ENCODE measurements at places on chromosomes 4 and X.

GRCh38 chrX:56113785-56114436, 118.2 kb upstream of the KLF8 start:
- DNase-seq = no peak

DNA sequence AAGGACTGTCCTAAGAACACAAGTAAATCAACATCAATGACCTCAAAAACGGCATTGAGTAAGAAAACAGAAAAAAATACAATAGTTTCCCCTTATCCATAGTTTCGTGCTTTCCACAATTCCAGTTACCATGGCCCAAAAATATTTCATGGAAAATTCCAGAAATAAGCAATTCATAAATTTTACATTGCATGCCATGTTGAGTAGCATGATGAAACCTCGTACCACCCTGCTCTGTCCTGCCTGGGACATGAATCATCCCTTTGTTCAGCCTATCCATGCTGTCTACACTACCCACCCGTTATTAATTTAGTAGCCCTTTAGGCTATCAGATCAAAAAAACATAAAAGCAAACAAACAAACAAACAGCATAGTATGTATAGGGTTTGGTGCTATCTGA, 51.1 kb downstream of the KLF3 start:
- DNase-seq = no peak

DNA sequence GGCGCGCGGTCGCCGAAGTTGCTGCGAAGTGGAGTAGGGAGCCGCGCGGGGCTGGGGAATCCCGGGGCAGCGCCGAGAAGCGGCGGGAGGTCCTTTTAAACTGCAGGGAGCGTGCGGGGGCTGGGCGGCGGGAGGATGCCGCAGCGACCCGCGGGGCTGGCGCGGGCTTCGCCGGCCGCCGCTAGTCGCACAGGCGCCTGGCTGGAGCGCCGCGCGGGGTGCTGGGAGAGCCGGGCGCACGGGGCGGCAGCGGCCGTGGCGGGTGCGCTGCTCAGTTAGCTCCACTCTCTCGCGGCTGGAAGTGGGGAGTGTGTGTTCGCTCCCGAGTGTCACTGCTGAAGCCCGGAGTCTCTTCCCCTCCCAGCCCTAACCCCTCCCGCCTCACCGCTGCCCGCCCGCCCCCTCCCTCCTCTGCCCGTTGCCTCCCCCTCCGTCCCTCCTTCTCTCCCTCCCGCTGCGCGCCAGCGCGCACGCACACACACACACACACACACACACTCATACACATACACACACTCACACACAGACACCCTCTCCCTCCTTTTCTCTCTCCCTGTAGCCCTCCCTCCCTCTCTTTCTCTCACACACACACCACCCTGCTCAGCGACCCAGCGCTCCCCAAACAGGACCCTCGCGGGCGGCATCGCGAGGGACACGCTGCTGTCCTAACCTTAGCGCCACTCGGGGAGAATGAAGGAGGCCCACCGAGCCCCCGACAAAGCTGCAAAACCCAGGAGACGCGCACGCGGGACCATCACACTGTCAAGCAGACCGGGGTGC, at the start of gene NDNF:
NDNF (minus strand) TSS at position 312 of the 780 bp plus-strand sequence. CDS start 26,698 bp downstream, outside the sequence.
- DNase-seq = peak; percentile 24

GRCh38 chr4:7463566-7464258, 29.0 kb upstream of the PSAPL1 start:
- DNase-seq = no peak

DNA sequence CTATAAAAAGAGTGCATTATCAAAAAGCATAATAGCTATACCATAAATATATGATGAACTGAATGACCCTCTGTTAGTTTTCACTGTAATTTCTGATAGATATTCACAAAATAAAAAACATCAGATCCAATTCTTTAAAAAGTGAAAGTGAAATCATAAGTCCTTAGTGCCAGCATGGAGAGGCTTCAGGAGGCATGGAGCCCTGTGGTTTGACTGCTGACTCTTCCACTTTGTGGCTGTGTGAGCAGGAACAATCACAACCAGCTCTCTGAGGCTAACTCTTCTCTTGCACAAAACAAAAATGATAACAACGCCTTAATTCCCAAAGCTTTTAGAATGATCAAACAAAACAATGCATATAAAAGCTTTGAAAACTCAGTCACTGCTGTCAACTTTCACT, 1143.9 kb downstream of the PDHA2 start:
- no peak for DNase-seq

DNA sequence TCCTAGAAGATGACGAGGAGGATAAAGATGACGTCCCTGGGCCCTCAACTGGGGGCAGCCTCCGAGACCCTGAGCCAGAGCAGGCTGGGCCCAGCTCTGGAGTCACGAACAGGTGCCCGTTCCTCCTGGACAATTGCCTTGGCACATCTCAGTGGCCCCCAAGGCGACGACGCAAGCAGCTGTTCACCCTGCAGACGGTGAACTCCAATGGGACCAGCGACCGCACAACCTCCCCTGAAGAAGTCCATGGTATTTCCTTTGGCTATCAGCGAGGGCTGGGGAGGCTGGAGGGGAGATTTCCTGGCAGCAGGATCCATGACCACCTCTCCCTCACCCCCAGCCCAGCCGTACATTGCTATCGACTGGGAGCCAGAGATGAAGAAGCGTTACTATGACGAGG, 11.9 kb downstream of the USP11 start:
- DNase-seq = no peak

GRCh38 chrX:20312018-20312417, 45.3 kb upstream of the RPS6KA3 start:
- no peak for DNase-seq

GRCh38 chr4:78774417-78774816, 1.7 kb upstream of the BMP2K start:
- DNase-seq = no peak

GRCh38 chrX:129842510-129843208, 1.0 kb downstream of the ZDHHC9 start:
- DNase-seq = no peak

DNA sequence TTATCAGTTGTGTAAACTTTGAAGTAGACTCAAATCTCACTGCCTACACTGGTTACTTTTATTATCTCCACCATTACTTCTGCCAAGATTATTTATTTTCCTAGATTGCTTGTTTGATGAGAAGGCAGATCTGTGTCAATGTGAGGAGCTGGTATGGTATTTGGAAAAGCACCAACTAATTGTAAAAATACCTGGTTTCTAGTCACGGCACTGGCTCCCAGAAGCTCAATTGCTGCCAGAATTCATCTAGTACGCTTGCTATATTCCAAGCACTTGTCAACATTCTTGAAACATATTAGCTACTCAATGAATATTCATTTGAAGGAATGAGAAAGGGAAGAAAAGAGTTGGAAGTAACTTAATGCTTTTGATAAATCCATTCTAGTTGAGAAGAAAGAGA, 1376.8 kb upstream of the ADGRL3 start:
- no peak for DNase-seq

DNA sequence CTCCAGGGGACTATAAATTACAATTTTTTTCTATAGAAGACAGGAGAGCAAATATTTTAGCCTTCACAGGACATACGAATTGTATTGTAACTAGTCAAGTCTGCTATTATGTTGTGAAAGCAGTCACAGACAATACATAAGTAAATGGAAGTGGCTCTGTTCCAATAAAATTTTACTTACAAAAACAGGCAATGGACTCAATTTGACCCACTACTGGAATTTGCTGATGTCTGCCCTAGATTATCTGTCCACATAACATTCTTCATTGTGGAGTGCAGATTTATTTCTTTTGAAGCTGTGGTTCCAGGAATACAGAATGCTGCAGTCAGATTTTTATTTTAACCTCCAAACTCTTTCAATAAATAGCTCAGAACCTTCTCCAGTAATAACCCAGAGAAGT, 330.3 kb downstream of the PPP4R3C start:
- DNase-seq = no peak

DNA sequence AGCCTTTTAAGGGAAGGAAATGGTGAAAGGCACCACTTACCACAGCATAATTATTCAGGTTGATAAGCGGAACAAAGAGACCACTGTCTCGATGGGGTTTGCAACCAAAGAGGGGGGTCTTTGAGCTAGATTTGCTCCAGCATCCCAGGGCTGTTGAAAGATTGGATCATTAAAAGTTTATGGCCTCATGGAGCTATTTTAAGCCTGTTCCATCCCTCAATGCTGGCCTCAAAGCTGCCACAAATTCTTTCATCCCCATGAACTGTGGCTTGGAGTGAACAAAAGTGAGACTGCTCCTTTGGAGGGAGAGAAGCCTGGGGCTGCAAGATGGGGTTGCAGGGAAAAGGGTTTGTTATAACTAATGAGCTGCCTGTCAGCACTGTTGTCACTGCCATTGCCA, 209.8 kb downstream of the RTL9 start:
- DNase-seq = no peak

- DNase-seq = no peak
Measured at GRCh38 chr4:56905796-56906195, 1.9 kb upstream of the REST start.

DNA sequence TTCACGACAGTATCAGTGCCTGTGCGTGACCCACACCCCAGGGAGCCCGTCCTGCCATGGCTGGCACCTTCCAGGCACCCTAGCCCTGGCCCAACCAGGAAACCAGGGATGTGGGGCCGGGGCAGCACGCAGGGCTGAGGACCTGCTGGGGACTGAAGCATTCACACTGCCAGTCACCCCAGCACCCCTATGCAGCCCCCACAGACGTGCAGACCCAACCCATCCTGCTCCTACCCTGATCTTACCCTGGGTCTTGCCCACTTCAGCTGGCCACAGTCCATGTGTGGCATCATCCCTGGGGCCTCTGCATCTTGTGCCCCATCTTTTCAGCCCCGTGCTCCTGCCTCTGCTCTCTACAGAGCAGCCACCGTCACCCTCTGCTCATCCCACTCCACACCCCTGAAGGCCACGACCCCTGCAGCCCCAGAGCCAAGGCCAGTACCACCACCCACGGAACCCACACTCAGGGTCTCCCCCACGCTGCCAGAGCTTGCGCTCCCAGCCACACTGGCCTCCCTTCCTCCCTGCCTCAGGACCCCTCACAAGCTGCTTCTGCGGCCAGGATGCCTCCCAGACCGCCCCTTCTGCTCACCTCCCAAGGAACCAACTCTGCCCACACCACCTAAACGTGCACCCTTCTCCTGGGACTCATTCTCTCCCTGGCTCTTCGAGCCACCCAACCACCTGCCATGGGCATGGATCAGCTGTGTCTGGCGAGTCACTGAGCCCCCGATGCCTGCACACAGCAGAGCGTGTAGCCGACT, 25.6 kb downstream of the GAK start:
- no peak for DNase-seq

- DNase-seq = peak; percentile 35
Measured at GRCh38 chrX:12894074-12895030, 12.1 kb upstream of the TLR8 start.

DNA sequence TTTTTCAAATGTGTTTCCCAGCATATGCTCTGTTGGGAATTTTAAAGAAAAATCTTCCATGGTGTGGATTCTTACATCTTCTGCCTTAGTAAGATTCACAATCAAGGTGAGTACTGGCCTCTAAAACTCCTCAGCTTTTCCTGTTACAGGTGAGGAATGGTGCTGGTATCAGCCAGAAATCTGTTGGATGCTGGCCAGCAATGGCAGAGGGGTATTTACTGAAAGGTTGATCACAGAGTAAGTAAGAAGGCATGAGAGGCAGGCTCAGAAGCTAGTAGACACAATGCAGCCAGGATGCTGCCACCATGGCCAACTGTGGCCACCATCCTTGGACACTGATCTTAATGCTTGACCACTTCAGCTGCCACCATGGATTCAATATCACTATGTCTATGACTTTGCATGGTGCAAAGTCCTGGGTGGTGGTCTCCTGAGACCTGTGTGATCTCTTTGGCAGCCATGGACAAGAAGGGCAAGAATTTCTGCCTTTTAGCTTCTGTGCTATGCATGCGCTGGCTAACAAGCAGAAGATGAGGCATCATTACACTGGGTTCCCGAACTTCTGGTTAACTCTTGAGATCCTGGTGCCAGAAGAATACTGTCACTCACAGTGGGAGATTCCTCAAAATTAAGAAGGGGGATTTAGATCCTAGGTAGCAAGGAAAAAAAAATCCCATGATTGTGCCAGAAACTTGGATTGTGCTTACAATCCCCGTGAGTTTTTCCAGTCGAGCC, 60.2 kb downstream of the CHRNA9 start:
- DNase-seq = no peak

DNA sequence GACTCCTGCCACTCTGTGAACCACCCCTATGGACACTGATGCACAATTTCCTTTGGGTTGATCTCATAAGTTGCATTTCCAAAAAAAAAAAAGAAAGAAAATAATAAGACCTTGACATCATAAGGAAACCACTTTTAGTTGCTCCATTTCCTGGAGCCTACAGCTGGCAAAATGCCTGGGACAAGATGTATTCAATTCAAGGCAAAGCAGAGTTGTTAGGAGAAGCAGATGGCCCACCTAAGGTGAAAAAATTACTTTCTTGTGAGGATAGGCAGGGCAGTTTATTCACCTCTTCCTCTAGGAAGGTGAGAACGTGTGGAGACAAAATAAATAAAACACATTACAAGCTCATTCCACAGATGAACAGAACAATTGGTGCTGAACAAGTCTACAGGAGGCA, 14.1 kb upstream of the SCRG1 start:
- no peak for DNase-seq

DNA sequence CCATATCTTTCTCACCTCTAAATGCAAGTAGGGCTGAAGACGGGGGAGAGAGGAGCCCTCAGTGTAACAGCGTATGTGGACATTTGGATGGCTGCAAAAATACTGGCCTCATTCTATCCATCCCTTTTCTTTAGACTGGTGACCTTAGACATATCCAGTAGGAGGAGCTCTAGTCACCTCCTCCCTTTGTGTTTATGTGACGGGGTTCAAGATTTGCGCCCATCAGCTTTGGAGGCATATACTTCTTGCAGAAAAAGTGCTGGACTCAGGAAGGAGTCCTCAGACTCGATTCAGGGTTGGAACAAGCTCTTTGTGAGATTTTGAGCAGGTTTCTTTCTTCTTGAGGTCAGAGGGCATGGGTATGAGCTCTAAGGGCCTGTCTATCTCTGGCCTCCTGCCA, 86.2 kb downstream of the MAMLD1 start:
- DNase-seq = no peak

DNA sequence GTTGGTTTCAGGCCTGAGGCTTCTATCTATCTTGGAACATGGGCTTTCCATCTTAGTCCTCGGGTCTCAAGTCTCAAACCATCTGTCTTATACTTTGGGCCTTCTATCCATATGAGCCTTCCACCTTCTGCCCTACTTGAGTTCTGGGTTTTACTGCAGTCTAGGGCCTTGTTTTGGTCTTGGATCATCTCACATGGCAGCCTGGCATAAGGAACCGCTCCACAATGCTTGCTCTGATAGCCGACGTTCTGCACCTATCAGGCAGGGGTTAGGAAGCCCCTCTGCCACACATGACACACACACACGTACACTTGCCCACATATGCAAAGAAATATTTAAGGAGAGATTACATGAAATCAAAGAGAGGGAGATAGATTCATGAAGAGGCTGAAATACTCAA, 264.0 kb downstream of the CHIC1 start:
- no peak for DNase-seq
